ENCODE measurements at places on chromosomes 2 and 18. TPM values are rescaled to one million over a fixed set of nuclear protein-coding genes. Genes with fewer than 3 reads are reported as not detected.

Gene EFHD1
- under 0.01 TPM for total RNA-seq

Gene DYNAP
- total RNA-seq: not detected

Gene CFC1
- total RNA-seq: not detected

Gene IL1RN
- total RNA-seq: not detected

Gene NGEF
- total RNA-seq: 0.10 TPM

Gene ABHD1
- total RNA-seq: not detected

Gene TMEM200C
- not detected for total RNA-seq

Gene DSC2
- not detected for total RNA-seq

Gene HOXD10
- total RNA-seq: 2.2 TPM

Gene PNO1
- total RNA-seq: 17.0 TPM

Gene CRYGA
- total RNA-seq: not detected

Gene STAM2
- 33.3 TPM for total RNA-seq

Gene IL1RL1
- total RNA-seq: 31.0 TPM

Gene CAPN14
- total RNA-seq: not detected

All from vein endothelial cell (primary cell).